ENCODE measurements at places on chromosomes 3 and 15.

DNA sequence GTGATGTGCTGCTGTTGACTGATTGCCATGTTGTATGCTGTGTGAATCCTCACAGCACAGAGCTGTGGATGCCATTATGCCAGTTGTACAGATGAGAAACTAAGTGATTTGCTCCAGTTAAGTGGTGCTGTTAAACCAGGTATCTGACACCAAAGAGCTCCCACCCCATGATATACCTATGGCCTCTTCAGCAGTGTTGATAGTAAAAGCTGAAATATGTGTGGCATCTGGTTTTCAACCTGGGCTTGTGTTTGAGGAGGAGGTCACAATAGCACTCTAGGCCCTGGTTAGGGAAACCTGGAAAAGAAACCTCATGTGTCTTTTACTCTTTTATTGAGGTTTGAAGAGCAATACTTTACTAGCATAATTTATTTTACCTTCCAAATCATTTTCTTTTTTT is 21.4 kb downstream of the RAD54L2 start:
- no peak for DNase-seq

DNA sequence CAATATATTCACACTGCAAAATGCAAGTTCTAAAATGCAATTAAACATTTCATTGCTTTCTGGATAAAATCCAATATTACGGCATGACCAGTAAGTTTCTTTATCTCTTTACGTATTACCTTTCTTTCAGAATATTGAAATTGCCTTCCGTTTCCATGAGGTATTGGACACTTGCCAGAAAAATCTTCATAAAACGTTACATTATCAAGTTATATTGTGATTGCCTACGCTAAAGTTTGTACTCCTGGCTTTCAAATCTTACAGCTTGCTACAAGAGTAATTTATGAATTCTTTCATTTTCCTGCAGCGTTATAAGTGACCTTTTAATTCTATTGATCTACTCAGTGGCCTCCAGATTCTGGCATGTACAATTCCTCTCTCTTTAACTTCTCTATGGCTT is 1349.3 kb downstream of the OTOL1 start:
- no peak for DNase-seq

- no peak for DNase-seq
Measured at GRCh38 chr3:64059484-64060175, 36.3 kb upstream of the PSMD6 start.

DNA sequence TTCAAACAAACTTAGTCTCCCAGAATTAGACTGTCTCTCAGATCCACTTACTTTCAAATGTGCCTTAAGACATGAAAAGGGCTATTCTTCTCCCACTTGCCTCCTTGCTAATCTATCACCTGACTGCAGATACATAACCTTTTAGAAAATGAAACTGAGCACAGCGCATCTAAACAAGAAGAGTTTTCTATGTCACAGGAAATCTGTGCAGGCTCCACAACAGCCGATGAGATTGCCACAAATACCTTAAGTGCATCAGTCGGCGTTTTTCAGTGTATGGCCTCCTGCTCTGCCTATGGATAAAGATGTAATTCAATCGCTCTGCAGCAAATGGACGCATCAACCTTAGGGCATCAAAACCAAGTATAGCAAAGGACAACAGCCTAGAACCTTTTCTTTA is 544.2 kb downstream of the FOXP1 start:
- no peak for DNase-seq

- no peak for DNase-seq
Measured at GRCh38 chr3:17290894-17291293, 406.1 kb downstream of the PLCL2 start.

- no peak for DNase-seq
Measured at GRCh38 chr3:70811880-70812279, 499.4 kb upstream of the MDFIC2 start.

DNA sequence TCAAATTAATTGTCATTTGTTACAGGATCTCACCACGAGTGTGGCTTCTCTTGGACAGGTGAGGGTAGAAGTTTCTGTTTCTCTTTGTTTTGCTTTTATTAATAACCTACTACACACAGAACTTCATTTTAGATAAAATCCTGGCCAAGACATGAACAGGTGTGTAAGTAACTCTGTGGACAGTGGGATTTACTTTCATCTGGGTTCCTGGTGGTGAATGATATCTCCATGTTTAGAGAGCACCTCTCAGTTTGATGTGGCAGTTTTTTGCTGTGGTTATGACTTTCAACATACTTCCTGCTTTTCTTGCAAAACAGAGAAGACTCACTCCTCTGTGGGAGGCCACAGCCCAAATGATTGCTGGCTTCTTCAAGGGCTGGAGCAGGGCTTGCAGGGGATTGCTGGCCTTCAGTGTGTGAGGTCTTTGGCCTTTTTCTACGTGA is 71.1 kb upstream of the XCR1 start:
- DNase-seq: no peak

GRCh38 chr15:66653398-66653797 is 48.6 kb upstream of the SMAD6 start:
- no peak for DNase-seq

- no peak for DNase-seq
Measured at GRCh38 chr3:156291272-156292123, 171.1 kb downstream of the KCNAB1 start.

DNA sequence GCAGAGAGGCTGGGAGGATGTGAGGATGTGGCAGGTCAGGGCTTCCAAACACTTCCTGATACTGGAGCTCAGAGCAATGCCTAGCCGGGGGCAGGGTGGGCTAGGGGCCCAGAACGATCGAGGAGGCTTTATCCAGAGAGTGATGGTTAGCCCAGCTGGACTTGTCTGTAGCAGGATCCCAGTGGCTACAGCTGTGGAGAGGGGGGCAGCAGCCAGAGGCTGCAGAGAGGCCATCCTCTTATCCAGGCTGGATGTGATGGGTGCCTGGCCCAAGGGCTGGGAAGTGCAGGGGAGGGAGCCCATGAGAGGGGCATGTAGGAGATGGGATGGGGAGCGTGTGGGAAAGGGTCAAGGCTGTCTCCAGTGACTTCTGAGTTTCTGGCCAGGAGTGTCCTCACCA is 4.6 kb downstream of the PARP3 start:
- DNase-seq: no peak

GRCh38 chr15:23497710-23498111 is 50.7 kb upstream of the GOLGA6L2 start:
- DNase-seq: no peak

- DNase-seq: no peak
Measured at GRCh38 chr15:72766780-72767179, 16.8 kb downstream of the ADPGK start.

DNA sequence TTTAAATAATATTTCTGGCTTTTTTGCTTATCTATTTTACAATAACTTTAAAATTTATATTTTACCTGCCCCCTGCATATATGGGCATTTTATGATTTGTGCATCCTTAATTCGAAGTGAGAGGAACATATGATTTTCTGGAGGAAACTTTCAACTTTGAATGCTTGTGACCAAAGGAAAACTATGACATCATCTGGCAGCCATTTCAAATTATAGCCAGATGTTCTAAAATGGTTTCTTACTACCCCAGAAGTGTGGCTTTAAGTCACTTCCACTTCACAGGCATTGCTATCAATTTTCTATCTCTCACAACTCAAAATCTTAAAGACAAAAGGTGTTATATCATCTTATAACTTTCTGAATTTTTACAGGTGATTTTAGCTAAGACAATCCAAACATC is 508.8 kb downstream of the RBMS3 start:
- DNase-seq: no peak

DNA sequence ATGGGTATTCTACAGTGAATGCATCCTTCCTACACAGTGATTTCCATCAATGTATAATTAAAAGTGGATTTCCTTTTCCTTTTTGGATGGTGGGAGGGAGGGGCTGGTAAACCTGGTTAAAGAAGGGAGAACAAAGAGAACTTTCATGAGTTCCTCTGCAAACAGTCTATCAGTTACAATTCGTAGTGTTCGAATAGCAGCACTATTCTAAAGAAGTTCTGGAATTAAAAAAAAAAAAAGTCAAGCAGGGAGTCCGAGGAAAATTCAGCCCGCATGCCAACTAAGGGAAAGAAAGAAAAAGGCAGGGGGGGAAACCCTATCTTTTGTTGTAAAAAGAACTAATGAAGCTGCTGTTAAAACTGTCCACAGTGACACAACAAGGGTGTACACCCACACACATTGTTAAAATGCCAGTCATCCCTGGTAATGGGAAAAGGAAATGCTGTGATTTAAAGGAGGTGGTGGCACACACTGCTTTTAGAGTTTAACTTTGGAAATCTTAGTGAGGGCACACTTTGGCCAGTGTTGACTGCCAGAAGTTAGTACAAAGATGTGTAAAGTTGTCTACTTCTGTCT is 521.2 kb downstream of the ZIC1 start:
- DNase-seq: no peak

- no peak for DNase-seq
Measured at GRCh38 chr15:99631255-99631654, 65.5 kb downstream of the MEF2A start.

Measured in stimulated activated CD4-positive, alpha-beta T cell treated with anti-CD3 and anti-CD28 coated beads, Interleukin-1b, Interleukin-23, amount 100 ng/mL, for 1 hour (primary cell).